ENCODE measurements at places on chromosomes 11 and 22.

DNA sequence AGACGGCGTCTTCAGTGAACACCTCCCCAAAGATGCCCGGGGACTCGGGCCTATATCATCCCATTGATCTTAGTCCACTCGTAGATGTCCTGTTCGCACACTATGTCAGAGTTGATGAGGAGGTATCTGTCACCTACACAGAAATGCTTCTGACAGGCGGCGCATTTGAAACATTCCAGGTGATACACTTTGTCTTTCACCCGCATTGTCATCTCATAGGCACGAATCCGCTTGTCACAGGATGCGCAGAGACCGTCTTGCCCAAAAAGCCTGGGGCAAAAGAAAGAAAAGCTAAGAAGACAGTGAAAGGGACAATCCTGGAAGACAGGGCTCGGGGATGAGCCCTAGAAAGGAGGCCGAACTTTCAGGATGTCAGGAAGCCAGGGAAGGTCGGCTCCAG lies 32.6 kb downstream of the LMO2 start:
- no peak for DNase-seq

DNA sequence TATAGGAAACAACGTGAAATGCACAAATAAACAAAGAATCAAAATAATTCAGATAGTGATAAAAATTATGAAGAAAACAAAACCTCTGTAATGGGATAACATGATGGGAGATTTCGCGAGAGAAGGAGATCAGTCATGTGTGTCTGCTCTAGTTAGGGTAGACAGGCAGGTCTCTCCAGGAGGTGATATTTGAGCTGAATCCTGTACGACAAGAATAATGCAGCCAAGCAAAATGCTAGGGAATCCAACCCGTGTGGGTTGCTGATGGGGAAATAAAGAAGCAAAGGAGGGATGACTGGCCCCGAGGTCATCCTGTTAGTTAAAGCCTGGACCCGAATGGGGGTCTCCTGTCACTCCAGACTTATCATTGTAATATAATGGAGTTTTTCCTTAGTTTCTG lies 16.0 kb downstream of the MAML2 start:
- DNase-seq = no peak

- no peak for DNase-seq
Observed at GRCh38 chr11:47414685-47415070, 6.3 kb downstream of the SLC39A13 start.

GRCh38 chr22:22527312-22527711 lies 7.2 kb upstream of the ZNF280A start:
- DNase-seq = no peak

DNA sequence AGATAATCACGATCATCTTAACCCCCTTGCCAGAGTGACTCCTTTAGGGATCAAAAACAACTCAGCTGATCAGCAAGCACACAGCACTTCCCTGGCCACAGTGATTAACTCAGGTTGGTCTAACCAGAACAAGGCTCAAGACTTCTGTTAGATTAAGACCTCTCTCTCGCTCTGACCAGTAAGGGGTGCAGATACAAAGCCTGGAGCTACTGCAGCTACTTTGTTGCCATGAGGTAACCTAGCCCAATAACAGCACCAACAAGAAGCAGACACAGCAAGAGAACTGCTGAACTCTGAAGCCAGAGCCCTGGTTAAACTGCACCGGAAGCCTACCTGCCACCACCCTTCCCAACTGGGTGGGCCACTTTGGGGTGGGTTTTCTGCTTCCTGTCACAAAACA lies 42.0 kb downstream of the LINC01488 start:
- no peak for DNase-seq

DNA sequence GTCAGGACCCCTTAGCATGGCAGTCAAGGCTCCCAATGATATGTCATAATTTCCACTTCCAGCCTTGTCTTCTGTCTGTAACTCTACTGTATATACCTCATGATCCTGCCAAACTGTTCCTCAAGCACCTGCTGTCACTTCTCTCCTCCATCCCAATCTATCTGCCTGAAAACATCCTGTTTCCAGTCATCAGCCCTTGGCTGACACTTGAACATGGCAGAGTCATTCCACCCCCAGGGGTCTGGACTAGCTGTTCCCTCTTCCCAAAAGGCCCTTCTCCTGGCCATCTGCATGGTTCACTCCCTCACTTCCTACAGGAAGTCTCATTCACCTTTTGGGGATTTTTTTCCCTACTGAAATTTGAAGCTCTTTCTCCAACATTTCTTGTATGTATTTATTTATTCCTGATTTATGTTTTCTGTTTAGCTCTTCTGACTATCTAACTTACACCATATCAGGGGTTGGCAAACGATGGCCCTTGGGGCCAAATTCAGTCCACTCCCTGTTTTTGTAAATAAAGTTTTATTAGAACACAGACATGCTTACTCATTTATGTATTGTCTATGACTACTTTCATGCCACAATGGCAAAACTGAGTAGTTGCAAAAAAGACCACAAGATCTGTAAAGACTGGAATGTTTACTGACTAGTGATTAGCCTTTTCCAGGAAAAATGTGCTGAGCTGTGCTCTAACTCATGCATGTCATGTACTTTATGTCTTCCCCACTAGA lies 278.4 kb downstream of the KIRREL3 start:
- no peak for DNase-seq

DNA sequence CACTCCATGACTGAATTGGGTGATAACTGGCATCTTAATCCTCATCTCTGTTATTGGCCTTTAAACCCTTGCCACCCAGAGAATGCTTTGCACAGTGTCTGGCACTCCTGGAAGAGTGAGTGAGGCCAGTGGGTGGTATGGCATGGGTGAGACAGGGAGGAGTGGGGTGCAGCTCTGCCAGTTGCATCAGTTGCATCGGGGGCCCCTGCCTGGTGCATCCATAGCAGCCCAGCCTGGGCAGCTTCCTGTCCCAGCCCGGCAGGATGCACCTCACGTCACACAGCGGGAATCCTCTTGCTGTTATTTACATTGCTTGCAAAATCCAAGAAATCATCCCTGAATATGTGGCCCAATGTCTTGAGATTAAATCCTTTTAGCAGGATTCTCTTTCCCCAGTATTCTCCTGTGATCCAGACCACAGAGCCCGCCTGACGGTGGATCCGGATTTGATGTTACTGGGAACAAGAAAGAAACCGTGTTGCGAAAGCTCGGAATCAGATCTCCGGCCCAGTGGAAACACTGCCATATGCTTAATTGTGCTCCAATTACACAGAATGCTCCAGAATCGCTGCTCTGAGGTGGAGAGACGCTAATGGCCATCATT lies 37.6 kb upstream of the MN1 start:
- no peak for DNase-seq

DNA sequence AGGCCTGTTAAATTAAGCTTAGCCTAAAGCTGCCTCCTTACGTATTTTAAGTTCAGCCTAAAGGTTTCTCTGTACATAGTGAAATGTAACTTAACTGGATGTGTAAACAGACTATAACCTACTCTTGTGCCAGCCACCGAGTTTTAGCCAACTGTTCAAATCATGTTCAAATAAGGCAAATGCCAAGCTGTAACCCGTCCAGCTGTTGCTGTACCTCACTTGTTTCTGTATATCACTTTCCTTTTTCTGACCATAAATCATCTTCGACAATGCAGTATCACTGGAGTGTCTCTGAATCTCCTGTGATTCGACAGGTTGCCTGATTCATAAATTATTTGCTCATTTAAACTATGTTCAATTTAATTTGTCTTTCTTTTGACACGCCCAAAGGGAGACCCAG lies 4.0 kb upstream of the PLAAT5 start:
- no peak for DNase-seq

- DNase-seq = no peak
Observed at GRCh38 chr11:36432093-36432469, 78.0 kb downstream of the TRAF6 start.

DNA sequence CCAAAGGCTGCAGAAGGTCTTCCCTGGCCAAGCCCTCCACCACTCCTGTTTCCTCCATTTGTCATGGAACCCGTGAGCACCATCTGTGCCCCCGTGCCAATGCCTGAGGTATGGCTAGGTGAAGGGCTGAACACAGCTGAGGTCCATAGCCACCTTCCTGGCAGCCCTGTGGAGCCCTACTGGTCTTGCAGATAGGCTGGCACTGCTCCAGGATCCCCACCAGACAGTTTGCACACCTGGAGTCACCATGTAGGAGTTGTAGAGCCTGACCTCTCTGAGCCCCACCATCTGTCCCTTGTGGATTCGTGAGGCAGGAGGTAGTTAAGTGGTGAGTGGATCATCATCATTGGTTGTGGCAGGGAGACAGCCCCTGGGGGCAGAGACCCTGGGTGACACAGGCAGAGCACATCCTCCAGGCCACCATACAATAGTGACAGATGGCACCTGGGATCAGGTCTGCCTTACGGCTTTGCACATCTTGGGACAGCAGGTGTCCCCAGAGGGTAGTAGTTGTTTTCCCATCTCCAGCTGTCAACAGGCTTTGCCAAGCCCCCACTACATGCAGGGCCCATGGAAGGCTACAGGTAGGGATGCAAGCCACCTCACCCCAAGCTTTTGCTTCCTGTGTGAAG lies 52.5 kb upstream of the SUSD2 start:
- DNase-seq = peak; percentile 75

- DNase-seq = no peak
Observed at GRCh38 chr11:64916040-64916774, 802 bp downstream of the ATG2A start.

DNA sequence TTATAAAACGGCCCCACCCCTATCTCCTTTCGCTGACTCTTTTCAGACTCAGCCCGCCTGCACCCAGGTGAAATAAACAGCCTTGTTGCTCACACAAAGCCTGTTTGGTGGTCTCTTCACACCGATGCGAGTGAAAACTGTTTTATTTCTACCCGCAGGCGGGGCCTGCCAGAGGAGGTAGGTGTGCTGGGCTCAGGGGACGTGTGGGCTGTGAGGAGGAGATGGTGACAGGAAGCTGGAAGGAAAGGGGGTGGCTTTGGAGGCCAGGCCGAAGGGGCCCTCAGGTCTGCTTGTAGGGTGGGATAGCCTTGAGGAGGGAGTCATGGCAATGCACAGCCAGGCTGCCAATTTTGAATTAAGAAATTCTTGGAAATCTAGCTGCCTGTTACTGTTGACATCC lies 21.3 kb upstream of the KRTAP5-7 start:
- DNase-seq = no peak

All from NCI-H1694 treated with DMSO at 0.1 percent for 48 hours (cell line).